Foreskin melanocyte (primary cell): ENCODE measurements at places on chromosomes 12 and 14.
A peak's percentile ranks its signal among the peaks of the same experiment; 100 is the strongest.

DNA sequence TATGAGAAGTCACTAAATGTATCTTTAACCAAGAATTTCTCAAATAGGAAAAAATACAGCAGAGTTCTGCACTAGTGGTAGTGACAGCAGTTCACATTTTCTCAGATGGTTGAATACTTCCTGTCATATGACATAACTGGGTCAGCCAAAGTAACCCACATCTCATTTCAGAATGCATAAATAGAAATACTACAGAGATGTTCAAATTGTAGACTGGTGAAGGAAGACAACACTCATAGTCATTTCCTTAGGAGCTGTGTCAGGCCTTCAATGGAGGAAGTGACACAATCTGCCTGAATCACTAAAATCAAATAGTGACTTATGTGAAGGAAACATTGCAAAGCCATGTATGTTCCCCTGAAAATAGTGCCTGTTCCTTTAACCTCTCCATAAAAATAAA, 32.4 kb downstream of the FERMT2 start:
- peak; percentile 82 for DNase-seq

- DNase-seq: no peak
These were observed 32.0 kb downstream of the RFLNA start for GRCh38 chr12:124326871-124327270.

GRCh38 chr12:13026286-13026685, 17.9 kb upstream of the FAM234B start:
- no peak for DNase-seq

DNA sequence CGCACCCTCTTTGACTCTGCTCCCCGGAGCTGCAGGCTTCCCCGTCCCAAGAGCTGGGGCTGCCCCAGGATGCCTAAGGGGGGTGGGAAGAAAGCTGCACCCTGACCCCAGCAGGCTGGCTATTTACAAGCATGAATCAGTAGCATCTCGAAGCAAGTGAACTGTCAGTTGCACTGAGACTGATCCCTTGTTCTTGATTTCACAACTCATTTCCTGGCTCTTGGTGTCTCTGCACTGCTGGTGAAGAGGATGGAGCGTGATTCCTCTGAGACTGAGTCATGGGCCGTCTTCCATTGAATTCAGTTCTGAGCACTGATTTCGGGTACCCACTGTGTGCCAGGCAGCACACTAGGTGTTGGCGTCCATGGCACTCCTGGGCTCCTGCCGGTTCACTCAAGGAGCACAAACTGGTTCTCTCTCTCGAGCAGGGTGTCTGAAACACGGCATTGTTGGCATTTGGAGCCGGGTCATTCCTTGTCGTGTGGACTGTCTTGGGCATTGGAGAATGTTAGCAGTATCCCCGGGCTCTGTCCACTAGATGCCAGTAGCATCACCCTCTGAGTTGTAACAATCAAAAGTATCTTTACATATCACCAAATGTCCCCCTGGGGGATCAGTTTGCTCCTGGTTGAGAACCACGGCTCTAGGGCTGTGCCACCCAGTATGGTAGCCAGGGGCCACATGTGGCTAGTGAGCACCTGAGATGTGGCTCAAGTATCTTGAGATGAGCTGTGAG, 86.9 kb downstream of the RIN3 start:
- DNase-seq: peak; percentile 92

GRCh38 chr14:74645756-74646470, 33.9 kb upstream of the LTBP2 start:
- no peak for DNase-seq

GRCh38 chr12:90229407-90230170, 521.0 kb upstream of the ATP2B1 start:
- DNase-seq: no peak

DNA sequence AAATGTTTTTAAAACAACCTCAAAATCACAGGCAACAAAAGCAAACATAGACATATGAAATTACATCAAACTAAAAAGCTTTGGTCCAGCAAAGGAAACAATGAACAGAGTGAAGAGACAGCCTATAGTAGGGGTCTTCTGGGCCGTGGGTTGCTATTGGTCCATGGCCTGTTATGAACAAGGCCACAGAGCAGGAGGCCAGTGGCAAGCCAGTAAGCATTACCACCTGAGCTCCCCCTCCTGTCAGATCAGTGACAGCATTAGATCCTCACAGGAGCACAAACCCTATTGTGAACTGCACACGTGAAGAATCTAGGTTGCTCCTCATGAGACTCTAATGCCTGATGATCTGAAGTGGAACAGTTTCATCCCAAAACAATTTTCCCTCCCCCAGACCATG, 174.0 kb downstream of the DIO2 start:
- DNase-seq: no peak

GRCh38 chr12:49340971-49341776, 4.2 kb upstream of the C1QL4 start:
- DNase-seq: no peak

DNA sequence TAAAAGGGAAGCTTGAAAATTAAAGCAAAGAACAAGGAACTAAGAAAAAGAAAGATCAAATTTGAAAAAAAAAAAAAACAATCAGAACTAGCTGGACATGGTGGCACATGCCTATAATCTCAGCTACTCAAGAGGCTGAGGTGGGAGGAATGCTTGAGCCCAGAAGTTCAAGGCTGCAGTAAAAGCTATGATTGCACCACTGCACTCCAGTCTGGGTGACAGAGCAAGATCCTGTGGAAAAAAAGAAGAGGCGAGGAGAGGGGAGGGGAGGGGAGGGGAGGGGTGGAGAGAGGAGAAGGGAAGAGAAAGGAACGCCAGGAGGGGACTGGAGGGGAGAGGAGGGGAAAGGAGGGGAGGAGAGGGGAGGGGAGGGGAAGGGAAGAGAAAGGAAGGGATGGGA, 43.0 kb downstream of the EEA1 start:
- no peak for DNase-seq

DNA sequence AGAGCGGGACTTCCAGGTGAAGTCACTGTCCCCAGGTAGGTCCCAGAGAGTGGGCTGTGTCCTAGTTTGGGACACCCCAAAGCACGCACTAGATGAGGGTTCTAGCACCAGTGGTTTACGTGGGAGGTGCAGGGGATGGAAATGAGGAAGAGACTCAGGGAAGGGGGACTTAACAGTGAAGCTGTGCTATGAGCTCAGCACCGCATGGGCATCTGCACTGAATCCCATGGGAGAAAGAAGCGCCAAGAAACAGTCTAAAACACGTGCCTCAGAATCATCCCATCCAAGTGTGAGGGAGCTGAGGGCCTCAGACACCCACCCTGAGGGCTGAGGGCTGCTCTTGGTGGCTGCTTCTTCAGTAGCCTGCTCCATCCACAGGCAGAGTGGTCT, 71.5 kb upstream of the ZFP36L1 start:
- DNase-seq: no peak

GRCh38 chr12:93880853-93881522, 203.8 kb downstream of the CRADD start:
- DNase-seq: no peak

DNA sequence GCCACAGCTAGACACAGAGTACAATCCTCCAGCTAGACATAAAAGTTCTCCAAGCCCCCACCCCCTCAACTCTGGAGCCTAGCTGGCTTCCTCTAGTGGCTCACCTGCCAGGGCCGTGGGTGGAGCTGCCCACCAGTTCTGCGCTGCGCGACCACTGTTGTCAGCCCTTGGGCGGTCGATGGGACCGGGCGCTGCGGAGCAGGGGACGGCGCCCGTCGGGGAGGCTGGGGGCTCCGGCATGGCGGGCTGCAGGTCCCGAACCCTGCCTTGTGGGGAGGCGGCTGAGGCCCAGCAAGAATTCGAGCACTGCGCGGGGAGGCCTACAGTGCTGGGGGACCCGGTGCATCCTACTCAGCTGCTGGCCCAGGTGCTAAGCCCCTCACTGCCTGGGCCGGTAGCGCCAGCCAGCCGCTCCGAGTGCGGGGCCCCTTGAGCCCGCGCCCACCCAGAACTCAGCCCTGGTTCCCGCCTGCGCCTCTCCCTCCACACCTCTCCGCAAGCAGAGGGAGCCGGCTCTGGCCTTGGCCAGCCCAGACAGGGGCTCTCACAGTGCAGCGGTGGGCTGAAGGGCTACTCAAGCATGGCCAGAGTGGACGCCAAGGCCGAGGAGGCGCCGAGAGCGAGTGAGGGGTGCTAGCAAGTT, 51.0 kb downstream of the RTN1 start:
- DNase-seq: no peak

DNA sequence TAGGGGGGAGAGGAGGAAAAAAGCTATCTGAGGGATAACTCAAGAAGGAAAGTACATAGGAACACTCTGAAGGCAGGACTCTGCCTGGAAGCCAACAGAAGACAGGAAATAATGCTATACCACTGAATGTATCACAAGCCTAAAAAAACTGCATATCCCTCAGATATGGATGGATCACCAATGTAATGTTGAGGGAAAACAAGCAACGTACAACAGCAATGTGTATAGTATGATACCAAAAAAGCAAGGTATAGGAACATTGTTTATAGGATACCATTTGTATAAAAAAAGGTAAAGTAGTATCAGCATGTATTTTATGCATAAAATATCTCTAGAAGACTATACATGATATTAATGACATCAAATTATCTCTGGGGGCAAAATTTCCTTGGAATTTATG, 3.4 kb downstream of the GLS2 start:
- no peak for DNase-seq

- DNase-seq: peak; percentile 14
These were observed 35.6 kb downstream of the KRT76 start for GRCh38 chr12:52741375-52742195.

- DNase-seq: no peak
These were observed 25.6 kb downstream of the ELK3 start for GRCh38 chr12:96219700-96220206.

DNA sequence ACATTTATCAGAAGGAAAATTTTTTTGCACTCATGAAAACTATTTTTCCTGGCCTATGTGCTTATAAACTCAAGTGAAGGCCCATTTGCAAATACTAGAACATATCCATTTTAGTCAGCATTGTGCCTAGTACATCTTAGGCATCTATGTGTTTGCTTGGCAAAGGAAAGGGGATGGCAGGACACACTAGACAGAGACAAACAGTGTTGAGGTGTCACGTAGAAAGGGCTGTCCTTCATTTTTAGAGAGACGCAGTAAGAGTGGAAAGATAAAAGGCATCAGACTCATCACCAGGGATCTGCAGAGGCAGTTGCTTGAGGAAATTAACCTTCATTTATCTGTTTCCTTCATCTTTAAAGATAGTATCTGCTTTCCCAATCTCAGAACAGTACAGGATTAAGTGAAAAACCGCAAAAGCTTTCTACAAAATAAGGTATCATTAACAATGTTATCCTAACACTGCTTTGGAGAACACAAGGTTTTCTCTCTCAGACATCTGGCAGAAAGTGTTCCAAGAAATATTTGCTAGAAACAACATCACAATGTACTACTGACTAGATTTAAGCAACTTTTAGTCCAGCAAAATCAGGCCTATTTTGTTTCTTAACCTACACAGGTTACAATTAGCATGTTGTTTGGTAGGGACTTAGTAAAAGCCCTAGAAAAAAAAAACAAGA, 2.0 kb downstream of the YBX3 start:
- no peak for DNase-seq

- DNase-seq: no peak
These were observed 14.8 kb upstream of the CALM1 start for GRCh38 chr14:90381999-90382451.

GRCh38 chr14:93006567-93007051, 83.7 kb downstream of the CHGA start:
- no peak for DNase-seq

DNA sequence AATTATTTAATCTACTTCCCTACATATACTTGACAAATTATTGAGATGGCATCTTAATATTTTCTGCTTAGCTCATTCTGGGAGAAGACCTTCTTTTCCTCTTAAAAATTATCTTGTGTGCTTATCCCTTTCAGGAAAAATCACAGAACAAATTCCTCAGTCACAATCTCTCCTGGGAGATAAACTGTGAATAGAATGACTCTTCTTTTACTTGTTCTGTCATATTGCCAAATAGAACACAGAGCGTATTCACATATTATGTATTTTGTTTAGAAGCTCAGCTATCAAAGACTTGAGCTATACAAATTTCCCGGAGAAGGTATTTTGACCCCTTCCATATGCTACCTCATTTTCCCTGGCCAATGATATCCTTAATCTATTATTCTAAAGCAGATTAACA, 146.7 kb downstream of the TMEM117 start:
- peak; percentile 67 for DNase-seq

DNA sequence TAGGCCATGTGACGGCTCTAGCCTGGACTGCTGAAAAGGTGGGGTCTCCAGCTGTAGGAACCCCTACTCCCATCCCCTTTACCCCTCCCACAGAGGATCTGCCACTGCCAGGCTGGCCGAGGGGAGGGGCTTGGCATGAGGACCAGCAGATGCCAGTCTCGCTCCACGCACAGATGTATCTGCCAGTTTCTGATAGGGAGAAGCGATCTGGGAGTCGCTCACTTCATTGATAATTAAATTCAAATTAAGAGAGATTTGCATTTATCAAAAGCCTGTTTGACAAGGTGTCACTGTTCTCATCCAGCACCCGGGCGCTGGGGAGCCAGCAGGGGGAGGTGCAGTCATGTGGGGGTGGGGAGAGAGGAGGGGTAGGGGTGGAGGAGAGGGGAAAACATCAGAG, 217.6 kb upstream of the MYL2 start:
- DNase-seq: no peak

- no peak for DNase-seq
These were observed 82.0 kb upstream of the HMGA2 start for GRCh38 chr12:65742018-65743010.
